ENCODE measurements at places on chromosomes 11 and 22. TPM values are rescaled to one million over a fixed set of nuclear protein-coding genes. Genes with fewer than 3 reads are reported as not detected.

Gene UPK3A
- total RNA-seq: not detected

Gene CD3D
- 381 TPM for total RNA-seq

DNA sequence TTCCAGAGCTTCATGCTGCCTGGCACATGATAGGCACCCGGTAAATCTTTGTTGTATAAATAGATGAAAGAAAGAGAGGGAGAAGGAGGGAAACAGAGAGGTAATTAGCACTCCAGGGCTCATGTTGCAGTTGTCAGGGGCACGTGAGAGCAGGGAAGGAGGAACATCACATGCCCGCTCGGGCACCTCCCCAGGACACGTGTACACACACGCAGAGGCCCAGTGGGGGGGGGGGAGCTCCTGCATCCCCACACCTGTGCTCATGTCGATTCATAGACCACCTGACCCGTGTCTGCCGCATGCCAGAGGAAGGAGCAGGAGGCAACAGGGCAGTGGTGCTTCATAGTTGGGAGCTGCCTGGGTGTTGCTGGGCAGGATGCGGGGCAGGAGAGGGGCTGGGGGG, 37.1 kb upstream of the NNMT start:
- no peak for DNase-seq

DNA sequence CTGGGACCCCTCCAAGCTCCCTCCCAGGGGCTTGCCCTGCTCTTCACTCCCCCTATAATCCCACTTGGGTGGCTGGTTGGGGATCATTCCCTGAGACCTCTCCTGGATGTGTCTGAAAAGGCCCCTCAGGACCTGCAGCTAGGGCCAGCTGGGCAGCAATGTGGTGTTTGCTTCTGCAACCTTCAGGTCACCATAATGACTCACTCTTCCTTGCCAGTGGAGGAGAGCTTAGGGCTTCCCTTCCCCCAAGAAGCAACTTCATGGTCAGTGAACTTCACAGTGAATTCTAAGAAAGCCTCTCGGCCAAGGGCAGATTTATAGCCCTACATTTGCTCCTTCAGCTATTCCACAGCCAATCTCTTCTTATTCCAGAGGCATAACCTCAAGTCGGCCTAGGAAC, 45.1 kb upstream of the TSPAN18 start:
- DNase-seq: no peak

- peak; percentile 89 for DNase-seq
Measured at GRCh38 chr11:63768237-63769041, at the start of gene ZFTA. Gene ZFTA (minus strand): TSS chr11:63768775. CDS start chr11:63768622, 153 bp downstream.

DNA sequence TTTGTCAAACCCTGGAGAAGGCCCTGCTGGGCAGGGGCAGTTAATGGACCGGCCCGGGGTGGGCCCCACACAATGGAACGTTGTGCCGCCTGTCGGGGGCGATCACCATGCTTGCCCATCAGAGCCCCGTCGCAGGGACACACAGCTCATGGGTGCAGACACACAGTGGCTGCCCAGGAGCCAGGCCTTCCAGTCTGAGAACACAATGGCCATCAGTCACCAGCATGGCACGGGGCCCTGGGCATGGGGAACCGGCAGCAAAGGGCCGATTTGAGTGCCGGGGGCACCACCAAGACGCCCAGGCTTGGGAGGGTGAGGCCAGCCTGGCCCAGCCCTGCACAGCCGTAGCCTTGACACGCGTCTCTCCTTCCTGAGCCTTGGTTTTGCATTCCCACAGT, 7.1 kb downstream of the LINC01488 start:
- DNase-seq: no peak

Measured in activated CD4-positive, alpha-beta T cell treated with anti-CD3 and anti-CD28 coated beads, Interleukin-2, amount 10 ng/mL, durations not matched to agents 24 days and 14 days (primary cell).